Mucosa of descending colon (tissue), 3 donors: ENCODE measurements at places on chromosomes 13 and 19. TPM values are rescaled to one million over a fixed set of nuclear protein-coding genes. Genes with fewer than 3 reads are reported as not detected.

The CLIP3 gene
- total RNA-seq, result 68.9 TPM

The GRIK5 gene
- total RNA-seq, result 2.0 TPM

The CEACAM6 gene
- total RNA-seq, result 431 TPM

The KCNN1 gene
- total RNA-seq, result not detected

The FCAR gene
- 0.76 TPM for total RNA-seq

The SBK3 gene
- total RNA-seq, result not detected

The IL12RB1 gene
- 1.8 TPM for total RNA-seq

The ENOX1 gene
- 9.8 TPM for total RNA-seq

The SERP2 gene
- 3.3 TPM for total RNA-seq

The GPC6 gene
- total RNA-seq, result 11.3 TPM

The CABP5 gene
- not detected for total RNA-seq
